ENCODE measurements at places on chromosomes 5 and 9.
A peak's percentile ranks its signal among the peaks of the same experiment; 100 is the strongest.

GRCh38 chr5:172509405-172509781 is 55.1 kb upstream of the SH3PXD2B start:
- H3K4me1 ChIP-seq = no peaks in the 10 kb centered on the region
- H3K27ac ChIP-seq = no peak overlapping the region
- no peak for DNase-seq
- H3K4me3 ChIP-seq = no peak overlapping the region

DNA sequence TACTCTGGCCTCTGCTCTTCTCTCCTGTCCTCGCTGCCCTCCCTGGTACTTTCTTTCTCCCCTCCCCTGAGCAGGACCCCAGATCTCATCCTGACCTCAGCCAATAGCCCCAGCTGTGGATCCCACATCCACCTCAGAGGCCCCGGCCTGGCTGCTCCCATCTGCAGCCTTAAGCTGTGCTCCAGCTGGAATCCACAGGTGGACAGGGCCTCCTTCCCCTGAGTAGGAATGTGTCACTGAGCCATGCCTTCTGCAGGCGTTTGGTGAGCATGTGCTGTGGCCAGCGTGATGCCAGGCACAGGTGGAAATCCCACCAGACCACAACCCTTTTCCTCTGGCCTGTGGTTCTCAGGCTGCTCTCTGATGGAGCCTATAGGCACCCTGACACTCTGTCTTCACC is 68.9 kb downstream of the C5orf15 start:
- H3K27ac ChIP-seq = no peak overlapping the region
- no peaks in the 10 kb centered on the region for H3K27me3 ChIP-seq
- H3K4me3 ChIP-seq = no peak overlapping the region
- H3K4me1 ChIP-seq = no peaks in the 10 kb centered on the region

GRCh38 chr9:35660966-35661415 is 2.9 kb downstream of the CCDC107 start:
- DNase-seq = no peak
- peak overlapping the region; percentile 46 for H3K27ac ChIP-seq
- H3K27me3 ChIP-seq = peaks cover 6% of the 10 kb centered on the region
- peak overlapping the region; percentile 61 for H3K4me3 ChIP-seq
- peaks cover 36% of the 10 kb centered on the region for H3K36me3 ChIP-seq

DNA sequence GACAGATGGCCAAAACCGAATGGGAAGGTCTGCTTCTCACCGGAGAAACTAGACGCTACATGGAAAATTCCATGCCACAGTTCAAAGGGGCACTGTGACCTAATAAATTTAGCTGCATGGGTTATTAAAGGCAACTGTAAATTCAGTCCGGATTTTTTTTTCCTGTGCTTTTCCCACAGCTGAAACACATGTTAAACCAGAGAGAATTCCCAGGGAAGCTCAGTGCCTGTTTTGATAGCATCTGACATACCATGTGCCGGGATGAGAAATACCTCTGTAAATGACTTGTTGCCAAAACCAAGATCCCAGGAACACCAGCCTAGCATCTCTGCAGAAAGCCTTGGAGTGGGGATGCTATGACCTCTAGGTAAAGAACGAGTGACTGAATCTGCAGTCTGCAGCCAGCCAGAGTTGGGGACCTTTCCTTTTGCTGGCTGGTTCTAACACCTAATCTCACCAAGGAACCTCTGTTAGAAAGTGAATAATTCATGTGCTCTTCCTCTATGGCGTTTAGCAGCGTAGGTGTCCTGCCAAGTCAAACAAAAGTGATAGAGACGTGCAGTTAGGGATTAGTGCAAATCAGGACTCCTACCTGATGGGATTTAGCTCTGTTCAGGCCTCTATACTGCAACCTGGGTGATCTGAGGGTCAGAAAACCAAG is 77.9 kb downstream of the SLIT3 start:
- H3K36me3 ChIP-seq = no peaks in the 10 kb centered on the region
- no peak overlapping the region for H3K27ac ChIP-seq
- DNase-seq = no peak
- H3K4me1 ChIP-seq = no peaks in the 10 kb centered on the region
- H3K4me3 ChIP-seq = no peak overlapping the region

DNA sequence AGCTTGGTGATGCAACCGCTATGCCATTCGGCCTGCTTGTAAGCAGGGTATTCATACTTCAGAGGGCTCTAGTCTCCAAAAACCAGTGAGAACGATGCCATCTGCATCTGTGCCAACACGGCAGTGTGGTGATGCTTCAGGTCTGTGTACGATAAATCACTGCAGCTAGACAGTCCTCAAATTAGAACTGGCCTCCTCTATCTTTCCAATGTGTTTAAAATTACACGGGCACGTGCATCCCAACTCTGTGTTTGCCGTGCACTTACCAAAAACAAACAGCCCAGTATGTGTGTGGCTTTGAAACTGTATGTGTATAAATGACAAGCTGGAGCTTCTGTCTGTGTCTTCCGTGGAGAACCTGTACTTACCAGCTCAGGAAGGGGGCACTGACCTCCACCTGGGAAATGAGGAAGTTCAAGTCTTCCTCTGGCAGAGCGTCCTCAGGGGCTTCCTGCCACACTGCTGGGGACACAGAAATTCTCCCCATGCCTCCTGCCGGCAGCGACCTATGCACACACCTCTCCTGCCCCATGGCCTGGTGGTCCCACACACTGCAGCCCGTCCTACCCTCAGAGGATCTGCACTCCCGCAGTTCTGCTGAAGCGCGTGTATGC is 12.3 kb downstream of the MED10 start:
- no peak for DNase-seq
- H3K4me1 ChIP-seq = peaks cover 6% of the 10 kb centered on the region
- no peak overlapping the region for H3K4me3 ChIP-seq
- no peak overlapping the region for H3K27ac ChIP-seq
- H3K36me3 ChIP-seq = peaks cover 43% of the 10 kb centered on the region

DNA sequence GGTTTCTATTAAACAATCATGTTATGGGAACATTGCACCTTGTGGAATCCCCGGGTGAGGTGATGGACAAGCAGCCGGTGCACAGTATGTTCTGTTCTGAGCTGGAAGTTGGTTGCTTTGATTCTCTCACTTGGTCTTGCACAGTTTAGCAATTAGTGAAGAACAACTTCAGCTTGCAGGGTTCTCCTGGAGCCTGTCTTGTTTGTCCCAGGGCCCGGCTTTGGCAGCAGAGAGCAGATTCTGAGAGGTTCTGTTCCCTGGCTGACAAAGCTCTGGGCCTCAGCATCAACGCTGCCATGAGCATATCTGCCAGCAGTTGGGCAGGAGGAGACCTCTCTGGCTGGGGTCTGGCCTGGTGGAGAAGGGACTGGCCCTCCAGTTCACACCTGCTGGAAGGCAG is 16.9 kb downstream of the GADD45G start:
- H3K27ac ChIP-seq = no peak overlapping the region
- DNase-seq = no peak
- H3K4me1 ChIP-seq = no peaks in the 10 kb centered on the region
- peaks cover 13% of the 10 kb centered on the region for H3K27me3 ChIP-seq
- no peaks in the 10 kb centered on the region for H3K36me3 ChIP-seq

- no peaks in the 10 kb centered on the region for H3K27me3 ChIP-seq
- DNase-seq = no peak
- peak overlapping the region; percentile 85 for H3K27ac ChIP-seq
- peaks cover 81% of the 10 kb centered on the region for H3K4me1 ChIP-seq
Observed at GRCh38 chr5:35857606-35858205, 1.0 kb downstream of the IL7R start.

DNA sequence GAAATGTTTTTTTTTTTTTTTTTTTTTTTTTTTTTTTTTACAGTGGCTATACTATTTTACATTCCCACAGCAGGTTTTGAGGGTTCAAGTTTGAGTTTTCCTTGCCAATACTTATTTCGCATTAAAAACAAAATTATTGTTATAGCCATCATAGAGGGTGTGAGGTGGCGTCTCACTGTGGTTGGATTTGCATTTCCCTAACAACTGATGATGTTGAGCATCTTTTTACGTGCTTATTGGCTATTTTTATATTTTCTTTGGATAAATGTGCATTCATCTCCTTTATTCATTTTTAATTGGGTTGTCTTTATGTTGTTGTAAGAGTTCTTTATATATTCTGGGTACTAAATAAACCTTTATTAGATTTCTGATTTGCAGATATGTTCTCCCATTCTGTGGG is 18.9 kb upstream of the UBLCP1 start:
- no peak for DNase-seq
- H3K4me1 ChIP-seq = peaks cover 16% of the 10 kb centered on the region
- no peaks in the 10 kb centered on the region for H3K36me3 ChIP-seq
- H3K27ac ChIP-seq = no peak overlapping the region

DNA sequence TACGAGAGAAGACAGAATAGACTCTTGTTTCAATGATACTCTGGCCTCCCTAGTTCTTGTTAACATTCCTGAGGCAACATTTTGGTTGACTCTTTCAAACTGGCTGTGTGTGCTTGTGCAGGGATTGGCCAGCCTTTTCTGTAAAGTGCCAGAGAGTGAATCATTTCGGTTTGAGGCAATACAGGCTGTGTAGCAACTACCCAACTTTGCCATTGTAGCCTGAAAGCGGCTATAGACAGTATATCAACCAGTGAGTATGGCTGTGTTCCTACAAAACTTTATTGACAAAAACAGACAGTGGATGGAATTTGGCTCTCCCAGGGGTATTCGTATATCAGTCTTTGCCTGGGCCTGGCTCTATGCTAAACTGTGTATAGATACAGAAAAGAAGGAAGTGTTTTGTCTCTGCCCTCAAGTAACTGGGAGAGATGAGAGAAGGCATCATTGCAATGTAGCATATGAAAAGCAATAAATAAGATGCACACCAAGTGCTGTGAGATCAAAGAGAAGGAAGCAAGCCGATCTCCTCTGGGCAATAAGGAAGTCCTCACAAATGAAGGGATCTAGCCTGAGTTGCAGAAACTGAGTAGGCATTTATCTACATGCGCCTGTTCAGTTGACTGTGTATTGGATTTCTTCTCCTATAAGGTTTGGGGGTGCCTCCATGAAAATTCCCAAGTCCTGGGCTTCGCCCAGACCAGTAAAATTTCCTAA is 568.0 kb upstream of the KLF4 start:
- H3K27me3 ChIP-seq = no peaks in the 10 kb centered on the region
- no peak overlapping the region for H3K27ac ChIP-seq
- H3K4me3 ChIP-seq = no peak overlapping the region
- no peak for DNase-seq
- H3K4me1 ChIP-seq = no peaks in the 10 kb centered on the region

DNA sequence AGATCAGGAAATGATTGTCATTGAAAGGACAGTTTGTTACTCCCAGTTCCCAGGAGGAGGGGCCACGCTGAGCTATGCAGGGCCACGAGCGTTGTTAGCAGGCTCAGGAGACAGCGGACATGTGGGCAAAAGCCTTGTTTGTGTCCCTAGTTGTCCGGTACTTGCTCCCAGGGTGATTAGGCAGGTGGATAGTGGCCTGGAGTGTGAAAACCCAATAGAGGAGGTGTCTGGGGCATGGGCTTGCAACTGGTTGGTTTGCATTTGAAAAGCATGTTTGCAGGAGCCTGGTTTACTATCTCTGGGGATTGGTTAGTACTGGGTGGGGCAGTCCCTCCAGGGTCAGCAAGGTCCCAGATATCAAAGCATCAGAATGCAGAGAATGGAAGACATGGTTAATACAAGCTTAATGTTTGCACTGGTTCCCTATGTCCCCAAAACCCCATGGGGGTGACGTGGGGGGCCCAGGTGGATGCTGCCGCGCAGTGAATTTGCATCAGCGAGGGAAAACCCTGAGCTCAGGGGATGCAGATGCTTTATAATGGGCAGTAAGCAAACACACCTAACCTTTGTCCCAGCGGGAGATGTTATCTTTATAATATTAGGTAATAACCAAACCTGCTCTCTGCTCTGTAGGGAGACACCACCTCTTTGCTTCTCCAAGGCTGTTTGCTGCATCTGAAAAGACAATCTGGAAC is 39.7 kb downstream of the ROPN1L start:
- no peak overlapping the region for H3K27ac ChIP-seq
- no peaks in the 10 kb centered on the region for H3K36me3 ChIP-seq
- DNase-seq = no peak
- peaks cover 9% of the 10 kb centered on the region for H3K27me3 ChIP-seq

GRCh38 chr9:129677456-129677855 is 12.0 kb downstream of the PRRX2 start:
- no peak for DNase-seq
- peaks cover 5% of the 10 kb centered on the region for H3K27me3 ChIP-seq
- H3K27ac ChIP-seq = no peak overlapping the region
- no peaks in the 10 kb centered on the region for H3K36me3 ChIP-seq
- no peaks in the 10 kb centered on the region for H3K4me1 ChIP-seq

DNA sequence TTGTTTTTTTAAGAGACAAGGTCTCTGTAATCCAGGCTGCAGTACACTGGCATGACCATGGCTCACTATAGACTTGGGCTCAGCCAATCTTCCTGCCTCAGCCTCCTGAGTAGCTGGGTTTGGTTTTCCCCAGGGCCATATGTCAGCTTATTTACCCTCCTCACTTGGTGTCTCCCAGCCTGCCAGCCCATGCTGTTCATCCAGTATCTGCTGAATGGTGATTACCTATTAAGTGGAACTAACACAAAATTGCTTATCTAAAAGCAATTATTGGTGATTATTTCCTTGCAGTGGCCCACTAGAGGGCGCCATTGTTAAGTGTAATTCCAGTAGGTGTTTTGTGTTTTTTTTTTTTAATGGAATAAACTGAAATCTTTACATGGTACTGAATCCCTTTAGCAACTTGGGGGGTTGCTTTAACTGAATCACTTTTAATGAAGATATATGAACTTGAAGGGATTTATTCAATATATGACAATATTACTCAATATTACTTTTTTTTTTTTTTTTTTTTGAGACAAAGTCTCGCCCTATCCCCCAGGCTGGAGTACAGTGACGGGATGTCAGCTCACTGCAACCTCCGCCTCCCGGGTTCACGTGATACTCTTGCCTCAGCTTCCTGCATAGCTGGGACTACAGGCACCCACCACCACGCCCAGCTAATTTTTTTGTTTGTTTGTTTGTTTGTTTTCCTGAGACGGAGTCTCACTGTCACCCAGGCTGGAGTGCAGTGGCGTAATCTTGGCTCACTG is 13.8 kb downstream of the EXOSC2 start:
- H3K4me3 ChIP-seq = no peak overlapping the region
- no peaks in the 10 kb centered on the region for H3K27me3 ChIP-seq
- H3K36me3 ChIP-seq = peaks cover 30% of the 10 kb centered on the region
- peak; percentile 52 for DNase-seq
- H3K27ac ChIP-seq = no peak overlapping the region

DNA sequence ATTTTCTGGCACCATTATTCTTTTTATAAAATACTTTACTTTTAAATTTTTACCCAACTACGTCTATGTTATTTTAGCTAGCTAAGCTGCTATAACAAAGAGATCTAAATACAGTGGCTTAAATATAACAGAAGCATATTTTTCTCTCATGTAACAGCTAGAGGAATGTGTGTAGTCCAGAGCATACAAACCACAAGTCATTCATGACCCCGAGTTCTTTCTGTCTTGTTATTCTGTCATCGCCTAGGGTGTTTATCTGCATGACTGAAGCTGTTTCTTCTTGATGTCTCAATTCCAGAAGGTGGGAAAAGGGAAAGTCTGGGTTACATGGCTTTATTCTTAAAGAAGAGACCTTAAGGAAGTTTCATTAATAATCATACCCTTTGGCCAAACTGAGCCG is 136.9 kb upstream of the RFX3 start:
- DNase-seq = no peak
- no peaks in the 10 kb centered on the region for H3K27me3 ChIP-seq
- H3K27ac ChIP-seq = no peak overlapping the region
- H3K4me3 ChIP-seq = no peak overlapping the region

Data from T-helper 2 cell treated with Interferon-gamma antibody and Interleukin-4, amounts not matched to agents 5 μg/mL and 100 μg/mL, for 36 hours (primary cell).